ENCODE measurements at places on chromosomes 5 and 9. TPM values are rescaled to one million over a fixed set of nuclear protein-coding genes. Genes with fewer than 3 reads are reported as not detected.
A peak's percentile ranks its signal among the peaks of the same experiment; 100 is the strongest.

Gene CCDC107
- 16.9 TPM for total RNA-seq

Gene SLCO4C1
- total RNA-seq = 1.0 TPM

Gene IFNK
- total RNA-seq = not detected

Gene NR4A3
- total RNA-seq = 4.7 TPM

Gene THBS4
- total RNA-seq = 789 TPM

- peak; percentile 54 for DNase-seq
Observed at GRCh38 chr9:69078581-69078980, 43.0 kb downstream of the FXN start.

DNA sequence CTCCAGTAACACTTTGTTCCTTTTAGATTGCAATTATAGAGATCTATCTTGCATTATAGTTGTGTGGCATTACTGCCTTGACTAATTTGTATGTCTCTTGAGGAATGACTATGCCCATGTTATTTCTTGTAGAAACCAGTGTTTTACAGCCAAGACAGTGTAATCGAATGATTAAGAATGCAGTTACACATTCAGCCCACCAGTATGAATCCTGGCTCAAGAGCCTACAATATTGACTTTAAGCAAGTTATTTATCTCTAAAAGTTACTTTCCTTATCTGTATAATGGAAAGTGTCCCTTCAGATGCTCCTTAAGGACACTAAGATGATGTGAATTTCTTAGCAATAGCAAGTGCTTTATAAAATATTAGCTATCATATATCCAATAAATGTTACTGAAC is 9.7 kb upstream of the SNX24 start:
- no peak for DNase-seq

- no peak for DNase-seq
Observed at GRCh38 chr5:10317825-10318682, 10.4 kb upstream of the CMBL start.

- DNase-seq = no peak
Observed at GRCh38 chr5:164433106-164433870, 927.9 kb downstream of the MAT2B start.

DNA sequence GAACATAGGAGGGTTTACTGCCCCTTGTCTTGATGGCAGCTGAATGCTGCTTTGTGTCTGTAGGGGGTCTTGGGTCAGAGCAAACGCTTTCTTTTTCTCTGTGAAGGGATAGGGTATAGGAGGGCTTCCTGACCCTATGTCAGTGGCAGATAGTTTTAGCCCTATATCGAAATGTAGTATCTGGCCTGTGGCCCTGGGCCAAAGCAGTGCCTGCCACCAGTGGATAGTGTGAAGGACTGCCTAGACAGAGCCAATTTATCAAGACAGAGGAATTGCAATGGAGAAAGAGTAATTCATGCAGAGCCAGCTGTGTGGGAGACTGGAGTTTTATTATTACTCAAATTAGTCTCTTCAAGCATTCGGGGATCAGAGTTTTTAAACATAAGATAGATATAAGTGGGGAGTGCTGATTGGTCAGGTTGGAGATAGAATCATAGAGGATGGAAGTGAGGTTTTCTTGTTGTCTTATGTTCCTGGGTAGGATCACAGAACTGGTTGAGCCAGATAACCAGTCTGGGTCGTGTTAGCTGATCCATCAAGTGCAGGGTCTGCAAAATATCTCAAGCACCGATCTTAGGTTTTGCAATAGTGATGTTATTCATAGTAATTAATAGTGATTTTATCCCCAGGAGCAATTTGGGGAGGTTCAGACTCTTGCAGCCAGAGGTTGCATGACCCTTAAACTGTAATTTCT is 178.5 kb downstream of the GDNF start:
- DNase-seq = no peak

GRCh38 chr5:71892641-71893365 is 173.7 kb downstream of the CARTPT start:
- no peak for DNase-seq

DNA sequence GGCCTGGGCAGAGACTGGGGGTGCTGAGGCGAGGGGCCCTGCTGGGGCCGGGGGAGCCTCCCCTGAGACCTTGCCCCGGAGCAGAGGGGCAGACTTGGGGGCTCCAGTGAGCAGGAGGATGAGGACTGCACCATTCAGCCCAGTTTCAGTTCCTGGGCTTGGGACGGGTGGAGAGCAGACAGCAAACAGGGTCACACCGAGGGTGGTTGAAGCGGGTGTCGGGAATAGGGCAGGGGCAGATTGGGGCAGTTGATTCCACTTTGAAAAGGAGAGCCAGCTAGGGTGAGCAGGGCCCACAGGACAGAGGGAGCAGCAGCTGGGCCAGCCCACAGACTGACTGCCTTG is 4.5 kb downstream of the GRK6 start:
- DNase-seq = no peak

DNA sequence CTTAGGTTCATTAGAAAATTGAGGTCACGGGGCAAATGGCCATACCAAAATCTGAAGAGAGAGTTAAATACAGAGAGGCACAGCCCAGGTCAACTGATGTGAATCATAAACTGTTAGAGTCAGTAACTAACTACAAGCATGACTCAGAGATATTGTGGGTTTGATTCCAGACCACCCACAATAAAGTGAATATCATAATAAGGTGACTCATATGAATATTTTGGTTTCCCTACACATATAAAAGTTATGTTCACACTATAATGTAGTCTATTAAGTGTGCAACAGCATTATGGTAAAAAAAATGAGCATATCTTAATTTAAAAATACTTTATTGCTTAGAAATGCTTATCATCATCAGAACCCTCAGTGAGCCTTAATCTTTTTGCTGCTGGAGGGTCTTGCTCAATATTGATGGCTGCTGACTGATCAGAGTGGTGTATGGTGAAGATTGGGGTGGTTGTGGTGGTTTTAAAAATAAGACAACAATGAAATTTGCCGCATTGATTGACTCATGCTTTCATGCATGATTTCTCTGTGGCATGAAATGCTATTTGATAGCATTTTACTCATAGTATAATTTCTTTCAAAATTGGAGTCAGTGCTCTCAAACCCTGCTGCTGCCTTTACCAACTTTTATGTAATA is 53.1 kb upstream of the EDIL3 start:
- DNase-seq = no peak

Data from tongue (tissue), 3 donors.